Stimulated activated CD4-positive, alpha-beta T cell treated with anti-CD3 and anti-CD28 coated beads, Interleukin-15, amount 100 ng/mL, for 48 hours (primary cell): ENCODE measurements at places on chromosomes 6 and 20.

- DNase-seq: no peak
Observed at GRCh38 chr6:30131947-30132497, 3.9 kb upstream of the TRIM40 start.

DNA sequence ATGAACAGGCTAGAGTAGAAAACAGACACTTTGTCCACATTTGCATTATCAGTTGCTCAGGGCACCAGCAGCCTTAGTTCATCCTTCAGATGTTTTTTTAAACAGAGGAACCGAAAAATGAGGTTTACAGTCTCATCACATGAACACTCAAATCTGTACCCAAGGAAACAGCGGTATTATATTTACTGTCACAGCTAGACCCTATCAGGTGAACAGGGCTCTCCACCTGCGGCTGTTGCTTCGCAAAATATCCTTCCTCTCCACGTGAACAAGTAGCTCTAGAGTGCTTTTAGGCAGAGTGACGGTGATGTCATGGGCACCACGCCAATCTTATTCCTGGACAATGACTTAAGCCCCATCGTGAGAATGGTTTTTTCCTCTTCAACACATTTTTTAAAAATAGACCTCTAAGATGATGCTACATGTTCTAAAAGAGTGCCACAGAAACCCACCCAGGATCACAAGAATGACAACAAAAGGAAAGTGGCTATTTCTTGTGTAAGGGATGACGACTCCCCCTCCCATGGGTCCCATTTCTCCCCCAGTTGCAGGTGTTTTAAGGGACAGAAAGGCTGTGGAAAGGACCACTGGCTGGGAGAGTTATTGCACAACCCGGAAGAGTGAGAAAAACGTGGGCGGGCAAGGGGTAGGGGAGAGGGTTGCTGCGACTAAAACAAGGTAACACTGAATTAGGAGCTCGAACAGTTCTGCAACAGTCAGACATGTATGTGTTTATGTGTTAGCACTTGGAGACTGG is 77.7 kb downstream of the EFHC1 start:
- no peak for DNase-seq

DNA sequence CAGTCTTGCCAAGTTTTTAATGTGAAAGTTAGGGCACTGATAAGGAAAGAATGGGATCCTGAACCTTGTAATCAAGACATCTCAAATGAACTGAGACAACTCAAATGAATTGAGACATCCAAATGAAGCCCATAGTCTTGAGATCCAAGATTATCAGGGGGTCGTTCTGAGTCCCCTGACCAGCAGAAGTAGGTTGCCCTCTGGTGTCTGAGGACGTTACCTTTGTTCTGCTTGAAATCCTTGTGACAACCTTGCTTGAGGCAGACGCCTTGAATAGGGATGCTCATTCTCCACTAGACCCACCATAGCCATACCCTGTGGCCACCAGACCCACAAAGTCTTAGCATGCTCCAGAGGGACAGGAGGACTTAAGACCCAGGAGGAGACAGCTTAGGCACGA is 37.7 kb downstream of the ZBTB9 start:
- no peak for DNase-seq

DNA sequence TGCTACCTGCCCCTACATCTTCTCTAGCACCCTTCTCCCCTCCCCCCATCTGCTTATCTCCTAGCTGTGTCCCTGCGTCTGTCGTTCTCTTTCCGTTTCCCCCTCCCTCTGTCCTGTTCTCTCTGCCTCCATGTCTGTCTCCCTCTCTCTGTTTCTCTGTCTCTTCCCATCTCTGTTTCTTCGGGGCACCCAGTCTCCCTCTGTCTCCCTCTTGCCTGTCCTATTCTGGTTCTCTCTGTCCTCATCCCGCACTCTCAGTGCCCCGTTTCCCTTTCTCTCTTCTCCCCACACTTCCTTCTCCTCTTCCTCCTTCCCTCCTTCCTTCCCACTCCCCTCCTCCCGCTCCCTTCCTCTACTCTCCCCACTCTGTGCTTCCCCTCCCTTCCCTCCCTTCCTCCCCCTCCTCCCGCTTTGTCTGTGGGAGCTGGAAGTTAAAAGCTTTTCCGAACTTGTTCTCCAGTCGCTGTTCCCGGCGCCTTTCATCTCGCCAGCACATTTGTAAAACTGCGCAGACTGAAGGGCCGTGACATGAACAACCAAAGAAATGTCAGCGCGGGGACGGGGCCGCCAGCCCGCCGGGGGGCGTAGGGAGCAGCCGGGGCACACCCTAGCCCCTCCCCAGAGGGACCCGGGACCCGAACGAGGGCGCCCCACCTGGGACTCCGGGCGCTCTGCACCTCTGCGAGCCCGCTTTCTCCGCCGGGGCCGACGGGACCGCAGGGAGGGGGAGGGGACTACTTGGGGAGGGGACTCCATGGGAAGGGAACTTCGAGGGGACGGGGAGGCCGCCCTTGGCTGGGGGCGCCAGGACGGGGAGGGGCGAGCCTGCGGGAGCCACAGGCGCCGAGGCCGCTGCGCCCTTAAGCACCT is 4.0 kb upstream of the CDH22 start:
- no peak for DNase-seq
